Gastrocnemius medialis (tissue), 4 donors: ENCODE measurements at places on chromosomes 16 and 17. TPM values are rescaled to one million over a fixed set of nuclear protein-coding genes. Genes with fewer than 3 reads are reported as not detected.

DNA sequence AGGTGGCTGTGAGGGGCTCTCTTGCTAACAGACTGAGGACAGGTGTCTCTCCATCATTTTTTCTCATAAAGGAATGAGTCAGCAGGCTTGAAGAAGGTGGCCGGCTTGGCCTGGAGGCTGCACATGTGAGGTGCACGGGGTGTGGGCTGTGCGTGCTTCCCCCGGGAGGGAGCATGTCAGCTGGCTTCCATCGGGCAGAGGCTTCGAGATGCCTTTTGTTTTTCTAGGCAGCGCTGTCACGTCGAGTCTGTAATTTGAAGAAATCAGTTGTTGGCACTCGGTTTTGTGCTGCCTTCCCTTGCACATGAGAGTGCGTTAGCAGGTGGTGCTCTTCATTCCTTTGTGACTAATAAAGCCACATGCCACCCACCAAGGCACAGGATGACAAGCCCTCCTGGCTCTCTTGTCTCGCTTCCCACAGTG is 89.7 kb downstream of the NPIPB11 start:
- no peak for DNase-seq

The ZNF747 gene
- 16.0 TPM for total RNA-seq

The ZSCAN32 gene
- 4.0 TPM for total RNA-seq

GRCh38 chr16:5463820-5464219 is 366.2 kb upstream of the EEF2KMT start:
- DNase-seq: no peak

GRCh38 chr16:72588551-72588950 is 416.6 kb upstream of the PMFBP1 start:
- DNase-seq: no peak

The PPY gene
- not detected for total RNA-seq

DNA sequence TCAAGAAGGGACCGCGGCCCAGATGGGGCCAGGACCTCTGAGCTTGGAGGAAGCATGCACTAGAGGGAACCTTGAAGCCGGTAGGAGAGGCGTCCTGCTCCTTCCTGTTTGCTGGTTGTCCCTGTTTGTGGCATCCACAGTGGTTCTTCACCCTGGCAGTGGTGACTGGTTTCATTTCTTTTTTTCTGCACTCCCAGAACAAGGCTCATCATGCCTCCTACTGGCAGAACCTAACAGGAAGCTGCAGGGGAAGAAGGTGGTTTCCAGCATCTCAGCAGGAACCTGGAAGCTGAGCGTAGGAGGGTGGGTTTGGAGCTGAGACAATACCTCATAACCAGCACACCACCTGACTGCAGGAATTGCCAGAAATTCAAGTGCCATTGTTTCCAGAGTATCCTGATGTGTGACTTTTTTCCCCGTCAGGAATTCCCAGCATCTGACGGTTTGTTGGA is 5.8 kb downstream of the TMEM231 start:
- no peak for DNase-seq

- no peak for DNase-seq
Observed at GRCh38 chr16:85034591-85035433, 7.2 kb downstream of the KIAA0513 start.

GRCh38 chr16:69830534-69831211 is 68.5 kb downstream of the WWP2 start:
- no peak for DNase-seq

The TELO2 gene
- 2.9 TPM for total RNA-seq
